ENCODE measurements at places on chromosomes 6 and 20.

DNA sequence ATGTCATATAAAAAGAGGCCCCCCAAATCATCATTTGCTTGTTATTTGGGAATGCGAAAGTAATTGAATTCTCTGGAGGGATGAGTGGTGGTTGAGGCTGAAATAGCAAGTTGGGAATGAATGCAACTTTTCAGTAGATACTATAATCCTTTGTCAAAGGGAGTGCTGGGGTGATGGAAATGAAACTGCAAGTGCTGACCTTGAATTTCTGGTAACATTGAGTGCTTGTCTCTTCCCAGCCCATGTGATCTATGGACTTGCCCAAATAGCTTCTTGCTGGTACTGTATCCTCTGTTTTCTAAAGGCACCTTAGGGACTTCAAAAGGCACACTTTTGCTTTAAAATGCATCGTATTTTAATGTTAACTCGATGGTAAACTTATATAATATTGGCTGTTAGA is 14.8 kb downstream of the PAQR8 start:
- DNase-seq = no peak

GRCh38 chr6:160349814-160350350 is 1.7 kb downstream of the SLC22A3 start:
- DNase-seq = no peak

DNA sequence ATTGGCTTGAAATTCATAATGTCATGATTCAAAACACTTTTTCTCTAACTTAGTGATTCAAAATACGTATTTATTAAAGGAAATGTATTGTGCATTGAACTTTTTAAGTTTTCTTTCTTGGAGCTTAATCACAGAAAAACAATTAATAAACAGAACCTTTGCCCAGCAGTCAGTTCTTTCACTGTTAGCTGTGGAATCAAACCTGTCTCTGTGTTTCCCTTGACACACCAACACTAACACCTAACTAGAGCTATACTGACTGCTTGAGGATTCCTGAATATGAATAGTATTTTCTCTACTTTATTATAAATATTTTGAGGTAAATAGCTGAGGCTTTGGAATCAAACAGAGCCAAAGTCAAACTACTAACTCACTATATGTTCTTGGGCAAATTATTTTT is 296.4 kb downstream of the HIVEP2 start:
- no peak for DNase-seq

DNA sequence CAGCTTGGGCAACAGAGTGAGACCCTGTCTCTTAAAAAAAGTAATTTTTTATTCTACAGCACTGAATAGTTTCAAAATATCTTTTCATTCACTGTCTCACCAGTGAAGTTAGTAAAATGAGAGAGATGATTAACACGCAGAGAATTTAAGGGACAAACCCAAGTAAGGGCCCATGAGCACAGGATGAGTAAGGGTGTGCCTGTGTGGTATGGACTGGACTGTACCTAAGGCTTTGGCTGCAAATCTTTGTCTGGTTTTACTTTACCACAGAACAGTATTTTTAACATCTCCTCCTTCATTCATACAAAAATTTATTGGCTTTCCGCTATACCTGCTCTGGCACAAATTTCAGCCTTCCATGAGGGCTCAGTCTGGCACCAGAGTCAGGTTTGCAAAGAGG is 433.3 kb downstream of the UTRN start:
- DNase-seq = no peak

GRCh38 chr6:3823671-3824070 is 25.5 kb upstream of the FAM50B start:
- DNase-seq = no peak

DNA sequence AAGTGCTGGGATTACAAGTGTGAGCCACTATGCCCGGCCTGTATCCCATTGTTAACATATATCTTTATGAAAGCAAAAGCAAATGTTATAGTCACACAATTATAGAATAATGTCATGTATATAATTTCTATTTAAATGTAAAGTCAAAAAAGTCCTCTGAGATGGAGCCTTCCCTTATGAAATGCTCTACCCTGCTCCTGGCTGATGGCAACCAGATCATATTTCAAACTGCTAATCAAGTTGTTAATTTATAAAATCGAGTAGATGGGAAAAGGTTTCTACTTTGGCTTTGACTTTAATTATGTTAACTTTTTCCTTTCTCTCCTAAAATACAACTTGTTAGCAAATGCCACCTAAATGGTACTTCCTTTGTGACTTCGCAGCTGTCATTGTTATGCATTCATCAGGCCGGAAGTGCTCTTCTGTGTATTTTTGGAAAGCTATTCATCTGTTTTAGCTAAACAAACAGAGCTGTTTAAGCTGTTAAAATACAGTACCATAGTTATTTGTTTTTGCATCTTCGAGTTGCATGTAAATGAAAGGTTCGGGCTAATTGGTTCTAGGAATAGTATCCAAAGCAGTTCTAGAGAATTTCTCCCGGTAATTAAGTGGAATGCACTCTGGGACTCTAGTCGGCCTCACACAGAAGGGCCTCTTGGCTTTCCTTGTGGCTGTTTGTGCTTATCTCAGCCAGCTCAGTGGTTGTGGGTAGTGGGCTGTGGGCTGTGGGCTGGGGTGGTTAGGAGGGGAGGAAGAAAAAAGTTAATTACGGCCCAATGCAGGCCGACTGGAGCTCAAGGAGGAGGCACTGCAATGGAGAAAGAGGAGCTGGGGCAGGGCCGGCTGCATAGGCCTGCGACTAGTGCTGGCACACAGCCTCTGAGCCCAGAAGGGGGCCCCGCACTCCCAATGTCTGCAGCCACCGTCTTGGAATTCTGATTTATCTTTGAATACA is 34.8 kb downstream of the SLC35D3 start:
- no peak for DNase-seq

- no peak for DNase-seq
These were observed 257.6 kb upstream of the HS3ST5 start for GRCh38 chr6:114600381-114600780.

DNA sequence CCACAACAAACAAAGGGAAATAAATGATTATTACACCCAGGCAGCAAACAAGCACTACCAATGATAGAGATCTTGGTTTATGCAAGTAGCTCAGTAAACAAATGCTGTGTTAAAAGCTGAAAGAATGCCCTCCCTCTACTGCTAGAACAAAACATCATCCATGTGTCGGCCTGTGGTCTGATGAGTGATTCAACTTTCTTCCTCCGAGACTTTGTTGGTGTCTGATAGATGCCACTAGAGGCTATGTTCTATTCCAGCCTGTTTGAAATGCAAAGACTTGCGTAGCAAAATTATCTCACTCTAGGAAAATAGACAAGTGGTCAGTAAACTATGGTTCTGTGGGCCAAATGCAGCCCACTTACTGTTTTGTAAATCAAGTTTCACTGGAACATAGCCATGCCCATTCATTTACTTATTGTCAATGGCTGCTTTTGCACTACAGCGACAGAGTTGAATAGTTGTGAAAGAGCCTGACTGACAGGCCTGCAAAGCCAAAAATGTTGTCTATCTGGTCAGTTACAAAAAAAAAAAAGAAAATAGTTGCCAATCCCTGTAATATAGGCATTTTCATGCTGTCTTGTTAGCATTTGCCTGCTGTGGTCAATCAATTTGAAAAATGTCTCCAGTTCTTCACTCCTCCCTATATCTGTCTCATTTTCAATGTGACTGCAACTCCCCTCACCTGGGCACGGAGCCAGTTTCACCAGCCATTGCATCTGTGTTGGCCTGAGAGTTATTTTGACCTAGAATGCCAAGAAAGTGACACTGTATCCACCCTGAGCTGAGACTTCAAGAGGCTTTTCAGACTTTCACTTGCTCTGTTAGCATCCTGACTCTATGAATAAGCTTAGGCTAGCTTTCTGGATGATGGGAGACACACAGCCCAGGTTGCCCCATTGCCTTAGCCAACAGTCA is 544.6 kb upstream of the BTBD3 start:
- DNase-seq = no peak

GRCh38 chr20:47487175-47487917 is 14.3 kb upstream of the NCOA3 start:
- no peak for DNase-seq

DNA sequence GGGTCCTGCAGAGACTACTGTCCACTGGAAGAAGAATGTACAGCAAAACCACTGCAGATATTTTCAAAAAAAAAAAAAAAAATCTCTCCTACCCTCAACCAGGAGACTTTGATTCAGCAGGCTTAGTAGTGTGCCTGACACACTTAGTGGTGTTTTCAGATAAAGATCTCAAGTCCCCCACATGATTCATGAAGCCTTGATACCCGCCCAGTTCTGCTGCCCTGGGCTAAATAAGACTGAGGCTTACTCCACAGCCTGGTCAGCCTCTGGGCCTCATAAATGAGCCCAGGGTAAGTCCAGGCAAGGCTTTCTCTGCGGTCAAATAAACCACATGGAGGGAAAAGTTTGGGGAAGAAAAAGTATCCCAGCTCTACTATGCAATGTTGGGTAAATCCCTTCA is 222.1 kb upstream of the ARID1B start:
- DNase-seq = no peak

- no peak for DNase-seq
These were observed 1295.1 kb downstream of the EPHA7 start for GRCh38 chr6:92124200-92124651.

GRCh38 chr6:142551274-142551811 is 249.5 kb downstream of the ADGRG6 start:
- no peak for DNase-seq

DNA sequence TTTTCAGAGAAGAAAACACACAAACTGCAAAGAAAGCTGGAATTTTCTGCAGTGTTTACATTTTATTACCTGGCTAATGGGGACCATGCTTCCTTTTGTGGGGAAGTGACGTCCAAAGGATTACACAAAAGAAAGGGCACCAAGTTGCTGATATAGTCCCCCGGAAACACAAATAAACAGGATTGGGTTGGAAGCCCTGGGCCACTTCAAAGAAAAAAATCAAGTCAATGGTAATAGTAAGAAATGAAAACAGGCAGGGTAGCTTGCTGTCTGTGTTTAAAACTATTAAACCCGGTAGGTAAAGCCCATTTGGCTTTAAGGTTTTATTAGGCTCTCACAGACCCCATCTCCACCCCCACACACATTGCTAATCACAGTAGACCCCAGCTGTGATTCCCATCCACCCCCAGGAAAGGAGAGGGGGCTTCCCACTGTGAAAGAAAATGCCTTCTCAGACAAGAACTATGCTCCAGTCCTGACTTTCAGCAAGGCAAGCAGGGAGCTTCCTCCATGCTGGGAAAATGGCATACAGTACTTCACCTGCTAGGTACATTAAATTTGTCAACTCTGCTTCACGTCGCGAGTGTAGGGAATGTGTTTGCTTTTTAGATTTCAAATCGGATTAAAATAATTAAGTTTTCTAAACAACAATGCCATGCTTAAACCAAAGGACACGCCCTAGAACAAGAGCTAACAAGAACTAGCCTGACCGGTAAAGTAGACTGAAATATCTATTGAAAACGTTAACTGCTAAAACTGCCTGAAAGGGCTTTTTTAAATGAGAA is 1.1 kb downstream of the PERP start:
- DNase-seq = no peak

DNA sequence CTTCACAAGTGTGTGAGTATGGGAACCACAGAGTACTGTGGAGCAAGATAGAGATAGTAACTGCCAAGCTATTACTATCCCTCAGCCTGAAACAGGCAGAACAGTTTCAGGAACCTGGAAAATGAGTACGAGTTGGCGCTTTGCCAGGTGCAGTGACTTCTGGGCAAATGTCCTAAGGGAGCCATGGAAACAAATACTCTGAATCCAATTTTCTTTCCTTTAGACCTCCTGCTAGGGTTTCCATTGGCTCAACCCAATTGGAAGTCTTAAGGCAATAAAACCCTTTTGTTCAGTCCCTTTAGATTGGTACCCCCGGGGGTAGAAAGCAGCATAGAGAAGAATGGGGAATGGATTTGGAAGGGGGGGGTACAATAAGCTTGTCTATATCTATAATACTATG is 205.0 kb upstream of the EPHA7 start:
- no peak for DNase-seq

DNA sequence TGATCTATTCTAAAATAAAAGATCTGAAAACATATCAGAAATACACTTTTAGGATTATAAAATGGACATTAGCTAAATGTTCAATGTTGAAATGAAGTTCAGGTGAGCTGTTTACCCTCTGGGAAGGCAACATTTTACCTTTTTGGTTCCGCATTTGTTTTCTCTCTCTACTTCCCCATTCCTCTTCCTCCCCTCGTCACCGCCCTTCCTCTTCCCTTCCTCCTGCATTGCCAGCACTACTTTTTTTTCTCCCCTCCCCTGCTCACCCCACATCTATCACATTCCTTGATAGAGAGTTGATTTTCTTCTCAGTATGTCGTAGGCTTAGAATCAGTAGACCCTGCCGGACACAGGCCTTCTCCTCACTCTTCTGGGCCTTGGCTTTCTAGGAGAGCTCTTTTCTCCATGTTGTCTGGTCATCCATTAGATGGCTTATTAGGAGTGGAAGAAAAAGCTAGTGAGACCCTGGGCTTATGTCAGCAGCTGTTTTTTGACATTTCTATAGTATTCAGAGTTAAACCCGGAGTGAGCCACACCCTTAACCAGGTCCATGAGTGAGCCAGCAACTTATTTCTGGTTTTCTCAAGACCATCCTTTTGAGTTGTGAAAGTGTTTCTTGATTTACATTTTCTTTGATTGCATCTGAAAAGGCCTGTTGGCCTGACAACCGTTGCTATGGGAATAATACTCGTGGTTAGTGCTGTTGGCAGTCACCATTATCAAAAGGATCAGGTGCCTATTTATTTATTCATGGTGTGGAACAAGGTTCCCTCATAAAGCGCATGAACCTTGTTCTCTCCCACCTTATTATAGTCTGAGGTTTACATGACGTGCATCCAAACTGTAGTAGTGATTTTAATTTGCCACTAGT is 90.9 kb downstream of the DTD1 start:
- DNase-seq = no peak

- DNase-seq = no peak
These were observed 2.2 kb downstream of the SLC13A3 start for GRCh38 chr20:46648903-46649649.

DNA sequence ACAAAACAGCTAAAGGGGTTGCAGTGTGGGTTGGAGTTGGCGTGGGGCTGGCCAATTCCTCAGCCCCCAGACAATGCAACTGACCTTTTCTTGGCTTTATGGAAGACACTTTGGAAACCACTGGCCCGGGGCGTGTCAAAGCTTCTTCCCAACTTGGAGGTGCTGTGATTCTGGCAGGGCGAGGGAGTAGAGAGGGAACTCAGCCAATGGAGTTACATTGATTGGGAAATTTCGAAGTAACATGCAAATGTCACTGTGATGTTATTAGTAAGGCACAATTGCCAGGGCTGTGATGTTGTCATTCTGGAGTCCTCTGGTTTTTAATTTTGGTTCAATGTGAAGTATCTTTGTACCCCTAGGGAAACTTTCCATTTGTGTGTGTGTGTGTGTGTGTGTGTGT is 41.5 kb upstream of the EPB41L1 start:
- DNase-seq = no peak

GRCh38 chr6:150312395-150312794 is 56.4 kb upstream of the IYD start:
- no peak for DNase-seq

- DNase-seq = no peak
These were observed 950 bp downstream of the KCTD20 start for GRCh38 chr6:36443471-36444428.

DNA sequence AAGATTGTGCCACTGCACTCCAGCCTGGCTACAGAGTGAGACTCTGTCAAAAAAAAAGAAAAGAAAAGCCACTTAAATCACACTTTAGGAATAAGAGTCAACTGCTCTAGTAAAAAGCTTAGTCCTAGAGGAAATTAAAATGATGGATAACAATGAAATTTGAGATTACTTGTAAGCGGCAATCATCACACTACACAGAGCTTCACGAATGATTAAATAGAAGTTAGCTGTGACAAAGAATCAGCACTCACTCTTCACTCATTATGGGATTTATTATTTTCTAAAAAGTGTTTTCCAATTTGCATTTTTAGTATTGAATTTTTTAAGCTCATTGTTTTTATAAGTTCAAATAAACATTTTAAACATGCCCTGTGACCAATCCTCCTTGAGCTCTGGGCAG is 718.0 kb downstream of the UTRN start:
- DNase-seq = no peak
